ENCODE measurements at places on chromosomes 3 and 15.

- peak; percentile 98 for DNase-seq
Observed at GRCh38 chr15:49155110-49155833, at the start of gene COPS2. TSS of gene COPS2 (minus strand) at chr15:49155599. CDS start at chr15:49155578, 21 bp downstream.

DNA sequence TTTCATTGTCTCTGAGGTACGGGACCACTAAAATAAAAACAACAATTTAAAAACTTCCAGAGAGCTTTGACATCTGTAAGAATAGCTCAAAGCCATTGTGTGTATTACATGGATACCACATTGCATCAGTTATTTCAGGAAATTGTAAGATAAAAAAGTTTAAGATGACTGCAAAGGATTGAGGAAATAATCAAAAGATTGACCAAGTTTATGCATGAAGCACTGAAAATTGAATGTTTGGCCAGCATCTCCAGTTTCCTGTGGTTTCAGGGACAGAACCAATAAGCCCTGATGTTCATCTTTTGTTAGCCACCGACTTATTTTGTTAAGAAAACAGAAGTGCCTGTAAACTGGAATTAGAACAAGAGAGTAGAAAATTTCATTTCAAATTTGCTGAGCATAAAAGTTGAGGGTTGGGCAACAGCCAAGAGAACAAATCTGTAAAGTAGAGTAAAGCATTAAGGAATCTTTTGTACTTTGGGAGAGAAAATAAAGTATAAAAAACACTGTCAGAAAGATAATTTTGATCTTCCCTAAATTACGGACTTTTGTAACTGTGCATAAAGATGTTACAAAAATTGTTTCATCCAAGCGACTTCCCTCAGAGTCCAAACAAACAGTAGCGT lies 211.5 kb upstream of the P2RY1 start:
- no peak for DNase-seq

GRCh38 chr3:161413855-161414210 lies 42.5 kb upstream of the SPTSSB start:
- no peak for DNase-seq

GRCh38 chr3:8962226-8962861 lies 928 bp downstream of the RAD18 start:
- DNase-seq = no peak

DNA sequence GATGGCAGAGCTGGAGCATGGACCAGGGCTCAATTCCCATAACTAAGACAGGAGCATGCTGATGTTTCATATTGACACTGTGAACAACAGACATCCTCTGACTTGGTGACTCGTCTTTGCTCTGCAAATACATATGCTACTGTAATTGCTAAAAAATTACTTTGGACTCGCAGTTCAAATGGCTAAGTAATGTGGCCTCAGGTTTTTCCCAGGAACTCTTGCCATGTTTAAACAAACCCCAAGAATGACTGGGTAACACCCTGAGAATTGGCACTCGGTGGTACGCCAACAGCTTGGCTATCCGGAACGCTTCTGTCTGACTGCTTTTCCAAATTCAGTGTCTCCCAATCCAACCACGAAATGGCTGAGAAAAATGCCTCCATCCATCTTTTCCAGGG lies 456.7 kb upstream of the THBS1 start:
- peak; percentile 48 for DNase-seq

DNA sequence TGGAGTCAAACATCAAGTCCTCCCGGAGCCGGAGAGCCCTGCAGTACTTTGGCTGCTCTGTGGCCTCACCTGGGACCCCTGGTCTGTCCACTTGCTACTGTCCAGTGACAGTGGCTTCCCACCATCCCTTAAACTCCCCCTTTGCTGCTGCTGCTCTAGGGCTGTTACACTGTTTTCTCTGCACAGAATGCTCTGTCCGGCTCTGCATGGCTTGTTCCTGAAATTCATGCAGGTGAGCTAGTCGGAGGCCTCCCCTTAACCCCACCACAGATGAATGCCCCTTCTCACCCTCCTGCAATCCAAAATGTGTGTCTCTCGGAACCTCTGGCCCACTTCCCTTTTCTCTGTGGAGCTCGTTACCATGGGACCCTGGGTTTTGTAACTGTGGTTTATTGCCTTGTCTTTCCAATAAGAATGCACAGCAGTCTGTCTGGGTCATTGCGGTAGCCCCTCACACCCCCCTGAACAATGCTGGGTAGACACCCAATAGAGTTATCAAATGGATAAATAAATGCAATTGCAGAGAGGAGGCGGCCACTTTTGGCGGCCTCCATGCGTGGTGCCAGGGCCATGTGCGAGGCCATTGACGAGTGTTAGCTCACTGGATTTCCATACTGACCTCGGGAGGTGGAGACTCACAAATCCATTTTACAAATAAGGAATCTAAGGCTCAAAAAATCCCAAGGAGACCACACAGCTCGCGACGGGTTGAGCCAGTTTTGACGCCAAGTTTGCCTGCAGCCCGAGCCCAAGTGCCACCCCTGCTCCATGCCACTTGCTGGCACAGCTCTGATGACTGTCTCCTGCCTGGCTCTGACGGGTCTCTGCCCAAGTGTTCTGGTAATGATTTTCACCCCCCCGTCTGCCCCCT lies 48.5 kb downstream of the RGMA start:
- DNase-seq = no peak

DNA sequence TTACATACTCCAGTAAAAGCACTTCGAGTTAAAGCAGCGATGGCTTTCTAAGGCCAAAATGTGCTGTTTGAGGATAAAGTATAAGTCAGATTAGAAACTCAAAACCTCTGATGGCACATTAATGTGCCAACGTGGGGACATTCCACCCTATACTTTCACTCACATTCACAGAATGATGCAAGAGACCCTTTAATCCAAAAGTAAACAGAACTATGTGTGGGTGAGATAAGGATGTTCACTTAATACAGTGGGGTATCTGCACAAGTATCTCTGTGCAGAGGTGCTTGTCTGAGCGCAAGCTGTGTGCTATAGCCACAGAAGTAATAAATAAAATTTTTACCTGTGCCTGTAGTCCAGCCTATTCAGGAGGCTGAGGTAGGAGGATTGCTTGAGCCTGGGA lies 100.3 kb upstream of the CHL1 start:
- DNase-seq = no peak

Data from kidney tubule cell (primary cell).